ENCODE measurements at places on chromosomes 5 and 9.

DNA sequence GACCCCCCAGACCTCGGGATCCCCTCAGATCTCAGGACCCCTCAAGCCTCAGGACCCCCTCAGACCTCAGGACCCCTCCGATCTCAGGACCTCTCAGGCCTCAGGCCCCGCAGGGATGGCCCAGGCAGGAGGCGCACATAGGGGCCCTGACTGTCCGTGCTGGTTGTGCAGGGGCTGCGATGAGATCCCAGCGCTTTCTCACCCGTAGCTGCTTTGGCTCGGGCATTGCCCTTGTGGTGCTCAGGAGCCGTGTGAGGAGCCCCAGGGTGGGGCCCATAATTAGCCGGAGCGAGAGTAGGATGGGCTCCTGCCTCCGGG lies 680 bp upstream of the LPCAT1 start:
- DNase-seq: no peak

GRCh38 chr9:115951977-115952376 lies 201.6 kb upstream of the PAPPA start:
- no peak for DNase-seq

GRCh38 chr9:3415906-3416305 lies 109.9 kb downstream of the RFX3 start:
- no peak for DNase-seq

- no peak for DNase-seq
Measured at GRCh38 chr5:133883916-133884315, 84.5 kb downstream of the C5orf15 start.

DNA sequence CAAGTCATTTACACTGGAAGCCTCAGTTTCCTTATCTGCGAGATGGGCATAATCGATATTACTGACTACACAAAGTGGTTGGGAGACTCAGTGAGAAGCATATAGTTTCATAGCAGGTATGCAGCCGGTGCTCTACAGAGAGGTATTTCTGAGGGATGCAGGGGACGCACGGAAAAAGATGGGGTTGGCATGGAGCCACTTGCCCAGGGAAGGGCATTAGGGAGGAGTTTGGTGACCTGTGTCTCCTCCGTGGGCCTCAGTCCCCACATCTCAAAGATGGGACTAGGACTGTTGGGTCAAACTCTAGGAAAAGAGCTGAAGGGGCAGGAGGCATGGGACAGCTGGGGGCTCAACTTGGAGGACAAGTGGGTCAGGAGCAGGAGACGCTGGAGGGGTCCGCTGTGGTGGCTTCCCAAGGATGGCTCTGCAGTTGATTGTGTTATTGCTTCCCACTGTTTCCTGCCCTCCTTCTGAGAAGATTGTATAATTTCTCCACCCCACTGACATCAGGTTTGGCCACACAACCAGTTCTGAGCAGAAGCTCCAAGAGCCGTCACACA lies 158.6 kb upstream of the ALDH1B1 start:
- DNase-seq: no peak

GRCh38 chr5:134151723-134152122 lies 25.0 kb downstream of the SKP1 start:
- no peak for DNase-seq

DNA sequence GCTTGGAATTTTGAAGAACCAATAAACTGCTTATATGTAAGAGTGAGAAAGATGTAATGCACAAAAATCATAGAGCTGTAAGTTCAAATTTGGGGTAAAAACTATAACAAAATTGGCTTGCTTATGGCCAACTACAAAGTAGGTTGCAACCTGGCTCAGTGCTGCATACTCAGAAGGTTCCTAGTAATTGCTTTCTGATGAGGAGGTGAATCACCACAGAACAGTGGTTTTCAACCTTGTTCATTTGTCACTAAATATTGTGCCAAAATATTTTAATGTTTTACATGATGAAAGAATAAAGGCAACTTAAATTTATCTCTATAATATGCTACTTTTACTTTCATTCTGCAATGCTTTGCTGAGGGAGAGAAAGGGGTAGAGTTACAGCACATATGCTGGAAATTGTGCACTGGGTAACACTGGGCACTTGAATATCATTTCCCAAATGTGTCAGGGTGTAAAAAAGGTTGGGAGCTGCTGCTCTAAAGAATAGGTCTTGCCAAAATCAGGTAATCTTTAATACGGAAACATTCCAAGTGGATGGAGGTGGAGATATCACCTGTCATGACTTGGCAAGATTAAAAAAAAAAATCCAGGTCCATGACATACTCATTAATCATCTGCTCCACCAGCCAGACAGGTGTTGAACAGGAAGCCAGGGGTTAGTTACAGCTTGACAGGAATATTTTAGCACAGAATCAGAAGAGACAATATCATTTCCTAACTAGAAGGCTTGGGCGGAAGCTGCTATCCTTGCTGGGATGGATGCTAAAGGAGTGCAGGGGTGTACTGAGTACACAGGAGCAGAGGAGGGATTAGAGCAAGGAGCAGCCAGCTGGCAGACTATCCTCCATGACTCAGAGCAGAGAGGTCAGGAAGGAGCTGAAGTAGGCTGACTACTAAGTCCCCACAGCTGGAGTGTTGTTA lies 34.6 kb upstream of the CCL21 start:
- DNase-seq: peak; percentile 62

DNA sequence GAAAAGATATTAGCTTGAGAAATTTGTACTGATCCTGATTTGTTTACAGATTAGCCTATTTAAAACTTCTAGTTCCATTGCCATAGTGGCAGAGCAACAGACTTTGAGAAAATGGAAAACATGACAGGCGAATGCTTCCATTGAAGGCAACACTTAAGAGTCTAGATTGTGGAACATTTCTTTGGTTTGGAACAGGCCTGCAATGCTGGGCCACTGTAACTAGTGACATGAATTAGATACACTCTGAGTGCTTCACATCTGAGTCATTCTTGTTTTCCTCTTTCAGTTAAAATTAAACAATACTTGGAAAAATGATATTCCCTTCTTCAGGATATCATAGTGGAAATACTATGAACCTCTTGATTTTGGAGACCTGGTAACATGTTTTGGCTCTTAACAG lies 453.6 kb upstream of the TUSC1 start:
- DNase-seq: peak; percentile 17

- no peak for DNase-seq
Measured at GRCh38 chr9:33202018-33202417, 34.9 kb upstream of the B4GALT1 start.

DNA sequence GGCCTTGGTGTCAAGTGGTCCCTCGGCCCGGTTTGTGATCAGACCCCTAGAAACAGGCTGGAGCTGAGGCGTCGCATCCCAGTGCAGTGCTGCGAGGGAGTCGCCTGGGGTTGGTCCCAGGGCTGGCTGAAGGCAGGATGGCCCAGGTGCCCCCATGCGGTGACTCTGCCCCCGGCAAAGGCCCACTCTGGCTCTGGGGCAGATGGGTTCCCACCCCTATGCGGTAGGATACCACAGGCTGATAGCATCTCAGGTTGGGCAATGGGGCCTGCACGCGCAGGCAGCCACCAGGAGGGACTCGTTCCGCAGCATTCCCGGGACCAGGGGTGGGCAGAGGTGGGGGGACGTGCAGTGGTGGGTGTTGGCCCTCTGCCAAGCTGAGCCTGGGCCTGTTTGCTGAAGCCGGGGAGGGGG lies 86.0 kb downstream of the RXRA start:
- DNase-seq: no peak

DNA sequence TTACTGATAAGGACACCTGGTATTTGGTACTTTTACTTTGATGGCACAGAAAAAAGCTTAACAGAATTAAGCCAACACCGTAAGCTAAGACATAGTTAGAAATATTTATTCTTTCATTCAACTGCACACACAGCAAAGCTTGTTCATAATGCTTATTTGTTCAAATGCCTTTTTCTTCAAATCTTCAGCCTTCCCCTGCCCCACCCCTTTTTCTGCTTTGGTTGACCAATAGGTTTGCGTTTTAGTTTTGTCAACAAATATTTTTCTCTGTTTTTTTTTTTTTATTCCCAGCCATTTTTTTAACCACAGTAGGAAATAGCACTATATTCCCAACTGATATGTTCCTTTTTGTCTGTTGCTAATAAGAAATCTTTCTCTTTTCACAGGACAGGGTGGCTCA lies 4.9 kb upstream of the RICTOR start:
- DNase-seq: no peak

GRCh38 chr5:6322163-6322713 lies 56.1 kb downstream of the MED10 start:
- no peak for DNase-seq

DNA sequence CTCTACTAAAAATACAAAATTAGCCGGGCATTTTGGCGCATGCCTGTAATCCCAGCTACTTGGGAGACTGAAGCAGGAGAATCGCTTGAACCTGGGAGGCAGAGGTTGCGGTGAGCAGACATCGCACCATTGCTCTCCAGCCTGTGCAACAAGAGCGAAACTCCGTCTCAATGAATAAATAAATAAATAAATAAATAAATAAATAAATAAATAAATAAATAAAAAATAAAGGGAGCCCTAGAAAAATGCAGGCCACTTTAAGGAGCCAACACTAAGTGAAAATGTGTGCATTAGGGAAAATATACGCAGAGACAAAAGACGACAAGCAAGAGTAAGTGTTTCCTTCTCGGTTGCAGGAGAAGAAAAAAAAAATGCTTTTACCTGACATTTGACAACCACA lies 132.6 kb upstream of the CDH10 start:
- no peak for DNase-seq

- DNase-seq: no peak
Measured at GRCh38 chr5:80153586-80154126, 102.2 kb downstream of the SERINC5 start.

- DNase-seq: no peak
Measured at GRCh38 chr5:162565-163337, 28.5 kb upstream of the LRRC14B start.

DNA sequence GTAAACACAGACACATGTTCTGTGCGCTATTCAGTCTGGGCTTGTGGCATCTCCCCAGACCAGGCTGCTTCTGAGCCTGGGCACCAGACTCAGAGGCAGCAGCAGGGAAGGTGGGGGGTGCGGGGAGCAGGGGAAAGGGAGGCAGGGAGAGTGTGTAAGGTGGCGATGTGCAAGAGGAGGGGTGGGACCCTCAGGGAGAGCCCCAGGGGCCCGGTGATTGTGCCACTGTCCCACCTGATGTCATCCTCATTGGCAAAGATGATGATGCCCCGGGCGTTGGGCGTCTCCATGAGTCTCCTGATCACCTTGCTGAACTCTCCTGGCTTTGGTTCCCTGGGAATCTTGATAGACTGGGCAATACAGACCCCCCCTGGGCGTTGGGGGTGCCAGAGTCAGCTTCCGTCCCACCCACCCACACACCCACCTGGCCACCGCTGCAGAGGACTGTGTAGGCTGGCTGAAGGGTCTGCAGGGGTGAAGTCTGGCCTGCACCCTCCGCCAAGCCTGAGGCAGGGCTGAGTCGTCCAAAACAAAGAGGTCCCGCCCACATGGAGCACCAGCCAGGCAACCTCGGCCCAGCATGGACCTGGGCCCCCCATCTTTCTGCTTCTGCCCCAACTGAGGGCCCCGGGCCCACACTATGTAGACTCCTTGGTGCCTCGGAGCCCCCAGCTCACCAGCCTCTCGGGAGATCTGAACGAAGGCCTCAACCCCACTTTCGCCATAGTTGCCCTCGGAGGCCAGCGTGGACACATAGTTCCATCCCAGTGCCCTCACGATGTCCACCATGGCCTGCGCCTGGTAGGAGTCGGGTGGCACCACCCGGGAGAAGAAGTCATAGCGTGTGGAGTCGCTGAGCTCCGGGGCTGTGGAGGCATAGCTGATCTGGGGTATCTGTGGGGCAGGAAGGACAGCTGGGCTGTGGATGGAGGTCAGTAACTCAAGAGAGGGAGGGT lies 3.7 kb downstream of the GRM6 start:
- DNase-seq: no peak

- DNase-seq: no peak
Measured at GRCh38 chr5:133877351-133878235, 90.8 kb downstream of the C5orf15 start.

- no peak for DNase-seq
Measured at GRCh38 chr5:141208478-141208877, at the start of gene PCDHB12. Gene PCDHB12, plus strand, starts transcription at chr5:141208719. Its CDS starts 189 bp downstream, at chr5:141208908.

- no peak for DNase-seq
Measured at GRCh38 chr9:96137671-96138429, 164.1 kb downstream of the HSD17B3 start.

DNA sequence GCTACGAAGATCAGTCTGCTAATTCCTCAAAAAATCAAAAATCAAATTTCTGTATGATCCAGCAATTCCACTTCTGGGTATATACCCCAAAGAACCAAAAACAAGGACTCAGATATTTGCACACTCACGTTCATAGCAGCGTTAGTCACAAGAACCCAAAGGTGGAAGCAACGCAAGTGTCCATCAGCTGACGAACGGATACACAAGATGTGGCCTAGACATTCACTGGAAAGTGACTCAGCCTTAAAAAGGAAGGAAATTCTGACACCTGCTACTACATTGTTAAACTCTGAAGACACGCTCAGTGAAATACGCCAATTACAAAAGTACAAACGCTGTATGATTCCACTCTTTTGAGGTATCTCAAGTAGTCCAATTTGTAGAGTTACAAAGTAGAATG lies 93.3 kb downstream of the OTULIN start:
- DNase-seq: no peak
